SIG-M5 (cell line): ENCODE measurements at places on chromosomes 3 and 15.

DNA sequence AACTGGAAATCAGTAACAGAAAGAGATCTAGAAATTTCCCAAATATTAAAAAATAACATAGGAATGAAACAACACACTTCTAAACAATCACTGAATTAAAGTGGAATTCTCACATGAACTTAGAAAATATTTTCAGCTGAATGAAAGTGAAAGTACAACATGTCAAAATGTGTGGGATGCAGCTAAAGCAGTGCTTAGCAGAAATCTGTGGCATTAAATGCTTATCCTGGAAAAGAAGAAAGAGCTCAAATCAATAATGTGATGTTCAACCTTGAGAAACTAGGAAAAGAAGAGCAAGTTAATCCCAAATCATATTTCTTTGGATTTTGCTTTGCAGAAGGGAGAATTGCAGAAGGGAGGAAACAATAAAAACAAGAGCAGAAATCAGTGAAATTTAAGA lies 98.2 kb upstream of the NR2E3 start:
- no peak for DNase-seq

DNA sequence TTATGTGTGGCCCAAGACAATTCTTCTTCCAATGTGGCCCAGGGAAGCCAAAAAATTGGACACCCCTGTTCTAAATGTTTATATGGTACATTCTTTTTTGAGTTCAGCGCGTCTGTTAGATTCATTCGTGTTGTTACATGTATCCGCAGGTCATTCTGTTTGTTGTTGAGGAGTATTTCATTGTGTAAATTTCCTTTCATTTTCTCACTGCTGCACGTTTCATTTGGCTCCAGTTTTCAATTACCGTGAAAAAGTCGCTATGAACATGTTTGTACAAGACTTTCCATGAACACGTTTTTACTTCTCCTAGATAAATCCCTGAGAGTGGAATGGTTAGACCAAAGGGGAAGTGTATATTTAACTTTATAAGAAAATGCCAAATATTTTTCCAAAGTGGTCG lies 7.5 kb upstream of the OPA1 start:
- no peak for DNase-seq

DNA sequence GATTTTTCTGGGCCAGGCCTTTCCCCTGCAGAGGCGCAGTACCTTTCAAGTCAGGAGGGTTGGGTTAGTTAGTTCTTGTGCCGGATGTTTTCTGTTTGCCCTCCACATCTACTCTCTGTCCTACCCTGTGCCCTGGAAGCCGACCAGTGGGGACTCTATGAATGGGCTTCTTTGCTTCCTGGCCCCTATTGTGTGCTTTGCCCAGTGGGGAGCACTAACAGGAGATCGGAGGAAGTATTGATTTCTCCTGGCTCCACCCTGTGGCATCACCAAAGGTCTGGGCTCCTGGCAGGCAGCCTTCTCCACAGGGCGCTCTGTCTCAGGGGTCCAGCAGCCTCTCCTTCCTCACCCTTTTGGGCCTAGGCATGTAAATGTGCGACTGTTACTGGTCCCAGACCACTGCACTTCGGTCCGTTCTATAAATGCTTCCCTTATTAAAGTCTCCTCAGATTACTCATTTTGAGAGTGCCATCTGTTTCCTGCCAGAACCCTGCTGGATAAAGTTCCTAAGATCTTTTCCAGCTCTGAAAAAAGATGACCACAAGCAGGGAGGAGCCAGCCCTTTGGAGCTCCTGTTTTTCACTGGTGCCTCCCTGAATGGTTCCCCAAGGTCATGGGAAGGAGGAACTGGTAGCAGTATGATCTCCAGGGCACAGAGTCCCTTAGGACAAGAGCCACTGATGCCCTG lies 44.5 kb downstream of the CTDSPL start:
- no peak for DNase-seq

- no peak for DNase-seq
Measured at GRCh38 chr3:133206921-133207320, 168.7 kb downstream of the TMEM108 start.
